ENCODE measurements at places on chromosomes 11 and 22.
A peak's percentile ranks its signal among the peaks of the same experiment; 100 is the strongest.

DNA sequence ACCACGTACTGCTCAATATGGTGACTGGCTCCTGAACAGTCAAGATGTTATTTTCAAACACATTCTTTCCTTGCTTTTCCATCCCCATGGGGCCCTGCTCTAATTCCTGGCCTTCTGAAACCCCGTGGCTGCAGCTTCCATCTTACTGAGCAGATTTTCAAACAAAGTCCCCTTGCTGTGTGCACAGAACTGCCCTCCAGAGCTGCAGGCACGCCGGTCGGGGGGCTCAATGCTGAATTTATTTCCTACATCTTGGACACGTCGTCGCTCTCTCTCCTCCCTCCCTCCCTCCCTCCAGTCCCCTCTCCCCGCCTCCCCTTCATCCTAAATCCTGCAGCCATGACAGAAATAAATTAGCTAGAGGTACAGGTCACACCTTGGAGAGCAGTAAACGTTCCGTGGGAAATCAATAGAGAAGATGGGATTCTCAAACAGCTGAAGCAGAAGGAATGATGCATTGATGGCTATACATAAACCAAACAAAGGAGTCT lies 243.1 kb upstream of the BLID start:
- DNase-seq, result no peak

DNA sequence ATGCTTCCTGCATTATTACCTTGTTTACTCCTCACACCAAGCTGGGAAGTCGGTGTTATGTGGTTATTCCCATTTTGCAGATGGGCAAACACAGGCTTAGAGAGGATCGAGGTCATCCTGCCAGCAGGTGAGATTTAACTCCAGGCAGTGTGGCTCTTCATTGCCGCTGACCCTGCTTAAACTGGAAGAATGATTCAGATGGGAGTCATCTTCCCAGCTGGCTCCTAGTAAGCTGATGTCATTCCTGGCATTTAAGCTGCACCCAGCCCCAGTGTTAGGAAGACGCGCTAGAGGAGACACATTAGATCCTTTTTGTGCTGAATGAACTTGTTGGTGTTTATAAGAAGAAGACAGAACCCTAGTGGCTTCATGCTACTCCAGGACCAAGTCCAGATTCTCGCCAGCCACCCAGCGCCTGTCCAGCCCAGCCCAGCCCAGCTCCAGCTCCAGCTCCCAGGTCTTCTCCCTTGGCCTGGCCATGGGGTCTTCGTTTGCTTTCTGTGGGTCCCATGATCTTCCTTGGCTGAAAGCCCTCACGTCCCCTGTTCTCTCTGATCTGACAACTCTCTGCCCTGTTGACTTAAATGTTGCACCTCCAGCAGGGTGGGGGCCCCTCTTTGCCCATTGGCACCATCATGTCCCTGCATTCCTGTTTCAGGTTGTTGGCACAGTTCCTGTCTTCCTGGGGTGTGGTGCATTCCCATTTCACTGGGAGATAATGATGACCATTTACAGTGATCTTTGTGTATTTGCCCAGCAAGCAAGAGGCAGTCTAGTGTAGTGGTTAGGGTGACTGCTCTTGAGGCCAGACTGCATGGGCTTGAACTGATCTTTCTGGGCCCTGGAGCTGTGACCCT lies 13.6 kb downstream of the PARVB start:
- DNase-seq, result no peak

- peak; percentile 32 for DNase-seq
Measured at GRCh38 chr11:18721561-18722292, 4.3 kb downstream of the IGSF22 start.

DNA sequence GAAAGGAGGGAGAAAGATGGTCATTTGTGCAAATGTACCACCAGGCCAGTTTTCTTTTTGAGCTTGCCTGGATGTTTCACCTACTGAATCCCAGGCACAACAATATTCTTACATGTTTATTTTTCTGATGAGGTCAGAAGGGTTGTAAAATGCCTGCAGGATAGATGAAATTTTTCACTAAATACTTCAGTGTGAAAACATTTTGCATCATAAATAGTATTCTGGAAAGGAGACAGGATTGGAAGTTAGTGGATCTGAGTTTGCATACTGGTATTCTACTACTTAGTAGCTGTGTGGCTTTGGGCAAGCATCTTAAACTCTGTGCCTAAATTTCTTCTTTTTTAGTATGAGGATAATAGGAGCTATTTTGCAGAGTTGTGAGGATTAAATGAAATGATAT lies 24.8 kb downstream of the RNF169 start:
- DNase-seq, result no peak

DNA sequence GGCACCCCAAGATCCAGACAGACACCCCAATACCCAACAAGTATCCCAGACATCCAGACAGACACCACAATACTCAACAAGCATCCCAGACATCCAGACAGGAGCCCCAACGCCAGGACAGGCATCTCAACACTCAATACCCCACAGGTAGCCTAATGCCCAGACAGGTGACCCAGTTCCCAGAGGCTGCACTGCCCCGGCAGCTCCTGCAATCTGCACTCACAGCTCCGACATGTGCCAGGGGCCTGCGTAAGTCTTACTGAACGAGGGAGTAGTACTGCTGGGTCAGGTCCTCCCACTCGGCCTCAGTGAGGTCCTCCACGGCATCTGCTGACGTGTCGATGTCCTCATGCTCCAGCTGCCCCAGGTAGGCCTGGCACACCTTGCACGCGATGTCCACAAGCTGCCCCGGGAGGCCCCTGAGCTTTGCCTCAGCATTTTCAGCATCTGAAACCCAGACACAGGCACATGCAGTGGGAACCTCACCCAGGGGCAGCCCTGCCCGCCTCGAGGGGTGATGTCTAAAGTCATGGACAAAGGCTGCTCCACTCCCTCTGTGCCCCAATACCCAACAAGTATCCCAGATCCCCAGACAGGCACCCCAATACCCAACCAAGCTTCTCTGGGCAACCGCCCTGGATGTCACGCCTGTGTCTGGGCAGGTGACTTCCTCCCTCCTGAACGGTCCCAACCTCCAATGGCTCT lies 16.6 kb downstream of the TTLL8 start:
- DNase-seq, result no peak

Data from caudate nucleus (tissue), 63 donors.